ENCODE measurements at places on chromosomes 2 and 18.
A peak's percentile ranks its signal among the peaks of the same experiment; 100 is the strongest.

DNA sequence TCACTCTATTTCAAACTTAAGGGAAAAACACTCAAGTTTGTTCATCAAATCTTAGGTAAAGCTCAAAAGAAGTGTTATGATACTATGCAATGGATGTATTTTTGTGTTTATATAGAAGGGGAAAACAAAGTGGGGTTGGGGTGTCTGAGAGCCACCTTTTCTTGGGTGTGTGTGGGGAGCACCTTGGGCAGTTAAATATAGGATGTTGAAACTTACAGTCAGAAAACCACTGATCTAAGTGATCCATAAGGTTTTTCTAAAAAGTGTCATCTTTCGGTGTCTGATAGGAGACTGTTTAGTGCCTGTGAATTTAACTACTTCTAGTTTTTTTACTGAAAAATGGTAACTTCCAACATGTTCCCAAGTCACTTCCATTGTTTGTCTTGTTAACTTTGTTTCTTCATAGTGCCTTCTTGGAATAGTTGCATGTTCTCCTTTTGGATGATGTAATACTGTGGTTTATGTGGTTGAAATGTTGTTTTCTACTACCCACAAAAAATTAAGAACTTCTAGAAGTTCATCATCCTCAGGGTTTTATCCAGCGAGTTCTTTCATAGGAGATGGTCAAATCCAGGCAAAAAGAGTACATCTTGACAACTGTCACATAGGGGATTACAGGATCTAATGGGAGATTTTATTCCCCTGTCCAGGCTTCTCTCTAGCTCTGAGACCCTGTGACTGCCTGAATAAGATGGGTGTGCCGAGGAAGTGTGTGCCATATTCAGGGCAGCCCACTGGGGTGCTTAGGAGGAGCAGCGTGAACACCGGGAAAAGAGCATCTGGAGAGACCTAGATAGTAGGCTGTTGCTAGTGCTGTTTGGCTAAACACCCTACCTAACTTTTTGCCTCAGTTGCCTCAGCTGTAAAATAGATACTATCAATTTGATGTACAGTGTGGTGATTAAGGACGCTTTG lies 46.2 kb downstream of the CAB39 start:
- no peak for DNase-seq

DNA sequence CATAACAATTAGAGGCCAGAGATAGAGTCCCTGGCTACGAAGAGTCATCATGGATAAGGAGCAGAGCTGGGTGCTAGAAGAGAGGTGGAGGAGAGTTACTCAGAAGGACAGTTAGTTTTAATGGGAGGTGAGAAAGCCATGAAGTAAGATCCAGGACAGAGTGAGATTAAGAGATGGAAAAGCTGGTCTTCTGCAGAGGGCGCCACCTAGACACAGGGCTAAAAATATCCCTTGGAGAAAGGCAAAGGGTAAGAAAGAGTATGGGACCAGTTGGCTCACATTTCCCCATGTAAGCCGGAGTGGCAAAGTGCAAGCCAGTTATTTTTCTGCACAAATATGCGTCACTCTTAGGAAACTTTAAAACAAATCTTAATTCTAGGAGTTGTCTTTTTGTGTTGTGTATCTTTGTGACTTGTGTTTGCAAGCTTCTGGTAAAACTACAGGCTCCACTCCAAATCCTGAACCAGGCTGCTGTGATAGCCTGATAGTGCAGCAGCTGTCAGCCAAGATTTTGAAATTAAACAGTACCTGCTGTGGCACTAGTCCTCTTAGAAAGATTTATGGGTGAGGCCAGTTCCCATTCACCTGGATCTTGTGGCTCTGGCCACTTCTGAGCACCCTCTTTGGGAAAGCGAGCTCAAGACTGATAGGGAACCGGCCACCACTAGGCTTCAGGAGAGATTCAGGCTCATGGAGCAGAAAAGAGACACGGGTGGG lies 204.2 kb downstream of the TPGS2 start:
- DNase-seq: no peak

GRCh38 chr18:35393716-35394115 lies 16.6 kb upstream of the ZNF396 start:
- DNase-seq: no peak

DNA sequence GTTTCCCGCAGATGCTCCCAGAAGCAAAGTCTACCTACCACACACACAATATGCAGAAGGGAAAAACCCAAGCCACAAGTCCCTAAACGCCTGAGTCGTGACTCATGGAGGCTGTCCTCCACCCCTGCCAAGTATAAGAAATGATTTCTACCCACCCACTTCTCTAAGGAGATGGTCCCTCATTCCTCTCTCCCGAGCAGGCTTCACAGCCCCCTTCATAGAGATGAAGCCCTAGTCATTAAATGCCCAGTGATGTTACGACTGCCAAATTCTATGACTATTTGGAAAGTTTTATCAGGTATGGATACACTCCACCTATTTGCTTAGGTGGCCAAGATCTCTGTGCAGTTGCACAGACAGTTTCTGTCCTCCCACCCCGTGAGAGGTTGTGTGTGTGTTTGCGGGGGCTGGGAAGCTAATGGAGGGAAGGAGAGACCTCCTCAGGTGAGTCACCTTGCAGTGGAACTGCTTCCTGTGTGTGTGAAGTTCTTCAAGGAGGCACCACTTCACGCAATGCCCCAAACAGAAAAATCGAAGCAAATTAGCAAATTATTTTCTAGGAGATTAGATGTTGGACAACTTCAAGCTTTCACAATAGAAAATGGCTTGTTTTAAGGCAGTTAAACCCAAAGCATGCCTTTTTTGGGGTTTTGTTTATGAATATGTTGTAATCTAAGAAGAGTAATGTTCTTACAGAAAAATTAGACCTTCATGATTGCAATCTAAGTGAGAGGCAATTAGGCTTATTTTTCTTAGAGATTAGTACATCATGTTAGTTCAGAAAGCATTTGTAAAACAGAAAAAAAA lies 175.2 kb downstream of the TGIF1 start:
- no peak for DNase-seq

DNA sequence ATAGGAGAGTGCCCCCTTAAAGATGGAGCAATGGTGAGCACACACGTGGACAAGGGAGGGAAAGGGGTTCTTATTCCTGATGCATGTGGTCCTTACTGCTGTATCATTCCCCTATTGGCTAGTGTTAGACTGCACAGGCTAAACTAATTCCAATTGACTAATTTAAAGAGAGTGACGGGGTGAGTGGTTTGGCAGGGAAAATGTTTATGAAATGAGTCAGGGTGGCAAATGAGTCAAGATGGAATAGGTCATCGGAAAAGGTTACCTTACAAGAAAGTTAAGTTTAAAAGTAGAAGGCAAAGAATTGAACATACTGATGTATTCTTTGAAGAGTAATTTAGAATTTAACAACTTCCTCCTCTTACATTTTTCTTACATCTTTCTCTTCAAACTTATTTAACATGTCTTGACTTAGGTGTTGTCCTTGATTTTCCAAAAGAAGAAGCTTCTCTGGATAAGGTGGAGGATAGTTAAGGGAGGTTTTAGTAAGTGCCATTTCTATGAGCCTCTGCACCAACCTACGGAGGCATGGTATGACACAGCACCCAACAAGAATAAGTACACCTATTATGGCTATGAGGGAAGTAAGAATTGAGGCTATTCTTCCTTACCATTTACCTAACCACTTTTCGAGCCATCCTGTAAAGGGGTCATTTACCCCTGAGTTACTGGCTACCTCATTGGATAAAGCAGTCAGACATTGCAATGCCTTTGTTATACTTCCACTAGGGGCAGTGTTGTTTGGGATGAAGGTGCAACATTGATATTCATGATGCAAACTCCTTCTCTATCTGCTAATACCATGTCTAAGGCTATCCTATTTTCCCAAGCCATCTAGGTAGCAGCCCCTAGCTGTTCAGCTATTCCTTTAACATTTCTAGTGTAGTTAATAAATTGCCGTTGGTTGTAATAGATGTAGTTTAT lies 1345.8 kb upstream of the LRRTM1 start:
- no peak for DNase-seq

GRCh38 chr2:210713122-210713521 lies 156.7 kb downstream of the CPS1 start:
- DNase-seq: no peak

- DNase-seq: peak; percentile 53
These were observed 61.4 kb downstream of the TGOLN2 start for GRCh38 chr2:85266146-85267041.

GRCh38 chr18:33755391-33755790 lies 177.4 kb downstream of the ASXL3 start:
- no peak for DNase-seq

- no peak for DNase-seq
These were observed 468.0 kb upstream of the SPHKAP start for GRCh38 chr2:228649447-228649846.

GRCh38 chr2:95348609-95349567 lies 51.7 kb downstream of the KCNIP3 start:
- no peak for DNase-seq

GRCh38 chr18:26794230-26795101 lies 71.0 kb downstream of the AQP4 start:
- DNase-seq: no peak

GRCh38 chr2:144460727-144461307 lies 59.1 kb downstream of the ZEB2 start:
- DNase-seq: no peak

- DNase-seq: no peak
These were observed 1241.1 kb upstream of the ZEB2 start for GRCh38 chr2:145760781-145761649.

GRCh38 chr2:12075603-12076002 lies 329.2 kb downstream of the LPIN1 start:
- no peak for DNase-seq

GRCh38 chr2:239143858-239144712 lies 256.7 kb downstream of the HDAC4 start:
- DNase-seq: no peak

GRCh38 chr2:239544918-239545465 lies 144.2 kb upstream of the HDAC4 start:
- no peak for DNase-seq

DNA sequence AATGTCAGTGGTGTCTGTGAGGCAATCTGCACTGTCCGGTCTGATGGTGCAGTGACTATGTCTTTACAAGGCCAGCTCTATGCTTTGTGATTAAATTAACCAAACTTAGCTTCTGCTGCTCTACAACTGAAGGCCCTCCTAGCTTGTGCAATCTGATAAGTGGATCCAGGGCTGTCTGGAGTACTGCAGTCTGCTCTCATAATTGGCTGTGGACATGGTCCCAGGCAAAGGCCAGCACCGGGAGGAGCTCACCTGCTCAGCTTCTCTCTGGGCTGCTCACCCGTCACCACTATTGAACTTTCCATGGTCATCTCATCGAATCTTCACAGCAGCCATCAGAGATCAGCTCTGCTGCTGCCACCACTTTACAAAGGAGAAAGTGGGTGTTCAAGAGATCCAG lies 13.0 kb upstream of the APCDD1 start:
- no peak for DNase-seq

- DNase-seq: no peak
These were observed 97.9 kb downstream of the ATL2 start for GRCh38 chr2:38279201-38279600.

- DNase-seq: no peak
These were observed at the start of gene RAB17 for GRCh38 chr2:237590272-237591140. Gene RAB17 (minus strand): TSS chr2:237590734. CDS start chr2:237586154, 4,580 bp downstream.

DNA sequence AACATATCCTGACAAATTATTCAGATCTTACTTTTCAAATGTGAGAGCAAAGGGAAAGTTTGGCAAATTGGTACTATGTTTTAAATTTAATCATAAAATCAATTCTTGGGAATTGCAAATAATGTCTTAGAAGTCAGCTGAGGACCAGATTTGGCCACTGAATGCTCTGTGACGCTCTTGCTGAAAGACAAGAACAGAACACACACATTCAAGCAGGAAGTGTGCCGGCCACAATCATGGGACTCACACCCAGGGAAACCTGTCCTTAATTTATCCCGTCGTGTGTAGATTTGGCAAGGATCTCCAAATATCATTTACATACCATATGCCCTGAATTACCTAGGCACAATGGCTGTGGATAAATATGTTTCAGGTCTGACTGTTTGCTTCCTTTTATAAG lies 253.1 kb downstream of the TCF4 start:
- DNase-seq: no peak

- no peak for DNase-seq
These were observed 40.6 kb downstream of the INSIG2 start for GRCh38 chr2:118128826-118129225.

- DNase-seq: no peak
These were observed 381.0 kb upstream of the ID2 start for GRCh38 chr2:8300905-8301304.

DNA sequence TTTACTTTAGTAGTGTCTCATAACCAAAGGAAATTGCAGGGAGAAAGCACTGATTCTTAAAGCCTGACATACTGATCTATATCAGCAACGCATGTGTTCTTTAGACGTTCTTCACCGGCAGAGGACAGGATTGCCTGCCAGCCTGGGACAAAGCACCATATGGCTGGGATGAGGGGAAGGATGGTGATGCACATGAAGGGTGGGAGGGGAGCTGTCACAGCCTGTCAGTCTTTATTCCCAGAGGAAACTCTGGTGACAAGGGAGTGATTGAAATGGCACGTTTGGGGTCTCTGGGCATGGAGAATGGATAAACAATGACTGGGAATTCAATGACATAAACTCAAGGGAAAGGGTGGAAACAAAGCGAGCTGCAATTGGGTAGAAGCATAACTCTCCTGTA lies 808.1 kb downstream of the DCC start:
- no peak for DNase-seq

- no peak for DNase-seq
These were observed 15.3 kb downstream of the CAPN10 start for GRCh38 chr2:240601831-240602160.

- DNase-seq: no peak
These were observed 10.0 kb upstream of the BCL2 start for GRCh38 chr18:63329431-63330145.

- no peak for DNase-seq
These were observed 697.4 kb upstream of the NXPH2 start for GRCh38 chr2:139477618-139478017.

- no peak for DNase-seq
These were observed 364.1 kb downstream of the SETBP1 start for GRCh38 chr18:45044787-45045186.

GRCh38 chr2:3343012-3343411 lies 34.6 kb downstream of the EIPR1 start:
- no peak for DNase-seq

DNA sequence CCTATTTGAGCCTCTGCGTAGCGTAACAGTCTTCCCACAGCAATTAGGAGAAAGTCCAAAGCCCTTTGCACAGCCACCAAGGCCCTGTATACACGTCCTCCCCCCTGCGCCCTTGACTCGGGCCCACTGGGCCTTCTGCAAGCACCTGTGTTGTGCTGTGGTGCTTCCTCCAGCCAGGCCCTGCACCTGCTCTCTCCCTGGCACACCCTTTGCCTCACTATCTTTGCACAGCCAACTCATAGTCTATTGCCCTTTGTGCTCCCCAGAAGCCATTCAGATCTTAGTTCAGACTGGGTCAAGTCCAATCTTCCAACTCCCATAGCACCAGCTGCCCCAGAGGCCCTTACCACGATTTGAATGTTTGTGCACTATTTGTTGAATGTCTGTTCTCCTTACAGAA lies 271.6 kb upstream of the MGAT5 start:
- DNase-seq: no peak

GRCh38 chr2:3420076-3420768 lies 40.7 kb downstream of the TRAPPC12 start:
- no peak for DNase-seq
